ENCODE measurements at places on chromosomes 2 and 18.

DNA sequence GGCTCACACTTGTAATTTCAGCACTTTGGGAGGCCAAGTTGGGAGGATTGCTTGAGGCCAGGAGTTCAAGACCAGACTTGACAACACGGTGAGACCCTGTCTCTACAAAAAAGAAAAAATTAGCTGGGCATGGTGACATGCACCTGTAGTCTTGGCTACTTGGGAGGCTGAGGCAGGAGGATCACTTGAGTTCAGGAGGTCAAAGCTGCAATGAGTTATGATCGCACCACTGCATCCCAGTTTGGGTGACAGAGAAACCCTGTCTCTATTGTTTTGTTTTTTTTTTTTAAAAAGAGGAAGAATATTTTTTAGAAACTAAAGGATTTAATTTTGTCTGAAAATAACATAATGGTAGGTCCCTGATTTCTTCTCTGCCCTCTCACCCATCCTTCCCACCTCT is 79.4 kb upstream of the TMEM200C start:
- no peak for DNase-seq

DNA sequence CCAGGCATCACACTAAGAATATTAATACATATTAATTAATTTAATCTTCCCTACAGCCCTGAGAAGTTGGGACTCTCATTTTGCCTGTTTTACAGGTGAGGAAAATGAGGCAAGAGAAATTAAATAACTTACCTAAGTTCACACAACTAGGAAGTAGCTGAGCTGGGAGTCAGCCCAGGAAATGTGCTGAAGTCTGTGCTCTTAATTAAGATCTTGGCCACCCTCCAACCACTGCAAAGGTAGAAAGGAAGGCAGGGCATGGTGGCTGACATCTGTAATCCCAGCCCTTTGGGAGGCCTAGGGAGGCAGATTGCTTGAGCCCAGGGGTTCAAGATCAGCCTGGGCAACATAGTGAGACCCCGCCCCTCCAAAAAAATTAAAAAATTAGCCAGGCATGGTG is 12.9 kb upstream of the MGAT4A start:
- DNase-seq: no peak

DNA sequence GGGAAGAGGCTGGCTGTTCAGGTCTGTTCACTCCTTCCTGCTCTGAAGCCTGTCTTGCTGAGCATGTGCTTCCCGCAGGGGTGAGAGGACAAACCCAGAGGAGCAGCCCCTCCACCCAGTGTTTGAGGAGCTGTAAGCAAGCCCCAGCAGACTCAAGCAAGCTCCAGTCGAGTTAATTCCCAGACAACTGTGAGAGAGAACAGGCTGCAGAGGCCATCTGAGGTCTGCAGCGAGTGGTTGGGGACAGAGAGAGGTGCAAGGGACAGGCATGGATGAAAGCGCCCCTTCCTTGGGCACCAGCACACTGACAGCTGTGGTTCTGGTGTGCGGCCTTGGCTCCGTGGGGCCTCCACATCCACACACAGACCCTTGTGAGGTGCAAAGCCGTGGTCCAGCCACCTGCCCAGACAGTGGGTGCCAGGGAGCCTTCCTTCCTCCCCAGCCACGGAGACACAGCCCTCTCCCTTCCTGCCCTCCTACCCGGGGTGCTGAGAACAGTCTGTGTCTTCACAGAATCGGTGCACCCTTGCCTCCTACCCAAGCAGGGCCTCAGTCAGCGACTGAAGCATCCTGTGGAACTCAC is 36.2 kb downstream of the MAL start:
- DNase-seq: no peak

DNA sequence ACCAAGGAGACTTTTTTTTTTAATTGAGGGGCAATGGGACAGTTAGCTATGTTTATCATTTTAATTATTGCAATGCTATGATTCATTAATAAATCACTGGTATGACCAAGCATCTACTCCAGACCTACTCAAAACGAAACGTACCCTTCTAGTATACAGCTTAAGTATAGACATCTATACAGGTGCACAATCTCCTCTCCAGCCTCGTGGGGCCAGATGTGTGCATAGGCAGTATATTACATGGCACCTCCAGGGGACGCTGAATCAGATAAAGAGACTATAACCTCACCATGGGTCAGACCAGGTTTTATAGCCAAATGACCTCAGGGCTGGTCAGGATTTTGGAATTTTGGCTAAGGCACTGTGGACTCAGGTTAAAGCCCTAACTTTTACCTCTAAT is 86.6 kb downstream of the SS18 start:
- no peak for DNase-seq

- DNase-seq: no peak
These were observed 33.3 kb downstream of the ANTXR1 start for GRCh38 chr2:69046221-69046662.
